ENCODE measurements at places on chromosomes 13 and 19.

GRCh38 chr13:33937373-33938098, 119.6 kb downstream of the RFC3 start:
- no peak for DNase-seq

DNA sequence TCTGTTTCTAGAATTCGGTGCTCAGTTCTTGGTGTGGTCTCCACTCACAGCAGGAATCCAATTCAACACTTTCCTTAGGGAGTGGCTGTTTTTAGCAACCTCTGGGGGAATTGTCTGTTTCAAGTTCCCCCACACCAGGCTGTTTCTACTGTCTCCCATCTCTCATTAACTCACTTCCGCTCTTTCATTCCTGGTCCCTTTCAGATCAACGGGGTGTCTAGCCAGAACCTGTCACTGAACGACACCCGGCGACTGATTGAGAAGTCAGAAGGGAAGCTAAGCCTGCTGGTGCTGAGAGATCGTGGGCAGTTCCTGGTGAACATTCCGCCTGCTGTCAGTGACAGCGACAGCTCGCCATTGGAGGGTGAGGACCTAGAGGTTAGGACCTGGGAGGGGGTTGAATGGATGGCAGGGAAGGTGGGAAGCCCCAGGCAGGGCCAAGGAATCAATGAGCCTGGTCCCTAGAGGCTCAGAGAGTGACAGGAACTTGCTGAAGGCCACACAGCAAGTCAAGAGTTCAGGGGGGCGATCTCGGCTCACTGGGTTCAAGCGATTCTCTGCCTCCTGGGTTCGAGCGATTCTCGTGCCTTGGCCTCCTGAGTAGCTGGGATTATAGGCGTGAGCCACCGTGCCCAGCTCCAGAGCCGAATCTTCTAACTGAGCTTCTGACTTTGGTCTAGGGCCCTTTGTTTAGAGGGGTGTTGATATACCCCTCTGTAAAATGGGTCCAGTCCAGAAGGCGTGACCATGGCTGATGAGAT, 25.5 kb downstream of the TJP3 start:
- no peak for DNase-seq

- no peak for DNase-seq
Observed at GRCh38 chr19:41420101-41420880, 6.9 kb downstream of the B3GNT8 start.

DNA sequence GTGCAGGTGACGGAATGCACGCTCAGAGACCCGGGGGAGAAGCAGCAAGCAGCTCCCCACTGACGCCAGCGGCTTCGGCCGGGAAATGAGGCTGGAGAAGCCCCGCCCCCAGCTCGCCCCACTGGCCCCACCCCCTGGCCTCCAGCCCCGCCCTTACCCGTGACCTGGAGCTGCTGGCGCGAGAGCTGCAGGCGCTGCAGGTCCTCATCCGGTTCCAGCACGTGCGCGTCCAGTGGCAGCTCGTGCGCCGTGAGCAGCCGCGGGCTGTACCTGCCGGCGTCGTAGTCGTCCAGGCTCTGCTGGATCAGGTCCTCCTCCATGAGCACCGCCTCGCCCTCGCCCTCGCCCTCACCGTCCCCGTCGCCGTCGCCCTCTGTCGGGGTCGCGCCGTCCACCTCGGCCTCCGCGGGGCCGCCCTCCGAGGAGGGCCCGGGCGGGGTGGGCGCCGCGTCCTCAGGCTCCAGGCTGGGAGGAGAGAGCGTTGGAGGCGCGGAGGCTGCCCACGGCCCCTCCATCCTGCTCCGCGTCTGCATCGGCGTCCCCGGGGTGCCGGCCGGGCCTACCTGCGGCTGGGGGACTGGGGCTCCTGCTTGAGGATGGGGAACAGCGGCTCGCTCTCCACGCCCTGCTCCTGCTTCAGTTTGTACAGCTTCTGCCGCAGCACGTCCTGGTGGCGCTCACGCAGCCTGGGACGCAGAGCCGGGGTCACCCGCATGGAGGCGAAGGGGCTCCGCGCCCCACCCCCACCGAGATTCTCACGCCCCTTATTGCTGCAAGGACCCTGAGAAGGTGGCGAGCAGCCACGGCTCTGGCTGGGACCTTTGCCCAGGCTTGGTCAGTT, 6.4 kb upstream of the TBXA2R start:
- DNase-seq: no peak

- no peak for DNase-seq
Observed at GRCh38 chr13:102693776-102694175, 1.1 kb downstream of the METTL21C start.

GRCh38 chr19:18833141-18833476, 1.4 kb downstream of the UPF1 start:
- DNase-seq: no peak

Measured in SK-N-MC (cell line).